Progenitor cell of endocrine pancreas (in vitro differentiated cells): ENCODE measurements at places on chromosomes 5 and 9.

DNA sequence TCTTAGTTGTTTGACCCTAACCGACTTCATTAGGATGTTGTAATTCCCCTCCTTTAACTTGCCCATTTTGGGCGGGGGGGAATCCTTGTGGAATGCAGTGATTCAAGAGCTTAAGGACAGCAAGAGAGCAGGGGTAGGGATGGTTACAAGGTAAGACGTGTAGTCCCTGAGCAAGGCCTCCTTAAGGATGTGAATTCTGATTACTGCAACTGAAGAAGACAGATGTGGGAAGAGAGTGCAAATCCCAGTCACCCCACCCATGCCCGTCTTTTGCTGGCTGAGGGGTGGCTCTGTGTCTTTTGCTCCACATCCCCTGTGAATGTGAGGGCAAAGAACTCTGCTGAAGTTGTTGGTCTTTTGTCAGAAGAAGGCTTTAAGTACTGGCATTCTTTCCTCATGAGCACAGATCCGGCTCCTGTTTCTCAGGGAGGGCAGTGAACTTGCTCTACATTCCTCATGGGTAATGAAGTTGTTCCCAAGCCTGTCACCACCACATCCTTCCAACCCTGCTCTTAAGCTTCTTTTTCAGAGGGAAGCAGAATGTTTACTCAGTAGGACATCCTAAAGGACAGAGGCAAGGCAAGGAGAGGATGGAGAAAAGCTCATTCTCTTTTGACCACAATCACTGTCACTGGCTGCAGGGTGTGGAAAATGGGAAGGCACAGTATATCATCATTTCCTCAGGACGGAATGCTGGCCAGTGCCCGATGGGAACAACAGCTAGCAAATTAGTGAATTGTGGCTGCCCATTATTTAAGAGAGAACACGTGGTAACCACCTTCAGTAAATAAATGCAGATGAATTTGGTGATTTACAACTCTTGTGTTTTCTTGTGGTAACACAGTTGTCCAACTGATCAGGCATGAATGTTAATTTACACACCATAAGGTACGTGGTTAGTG lies 61.5 kb downstream of the RAI14 start:
- H3K27me3 ChIP-seq, result no peaks in the 10 kb centered on the region
- H3K27ac ChIP-seq, result peak overlapping the region; percentile 65
- no peak for DNase-seq
- peaks cover 17% of the 10 kb centered on the region for H3K36me3 ChIP-seq
- H3K4me3 ChIP-seq, result no peak overlapping the region

DNA sequence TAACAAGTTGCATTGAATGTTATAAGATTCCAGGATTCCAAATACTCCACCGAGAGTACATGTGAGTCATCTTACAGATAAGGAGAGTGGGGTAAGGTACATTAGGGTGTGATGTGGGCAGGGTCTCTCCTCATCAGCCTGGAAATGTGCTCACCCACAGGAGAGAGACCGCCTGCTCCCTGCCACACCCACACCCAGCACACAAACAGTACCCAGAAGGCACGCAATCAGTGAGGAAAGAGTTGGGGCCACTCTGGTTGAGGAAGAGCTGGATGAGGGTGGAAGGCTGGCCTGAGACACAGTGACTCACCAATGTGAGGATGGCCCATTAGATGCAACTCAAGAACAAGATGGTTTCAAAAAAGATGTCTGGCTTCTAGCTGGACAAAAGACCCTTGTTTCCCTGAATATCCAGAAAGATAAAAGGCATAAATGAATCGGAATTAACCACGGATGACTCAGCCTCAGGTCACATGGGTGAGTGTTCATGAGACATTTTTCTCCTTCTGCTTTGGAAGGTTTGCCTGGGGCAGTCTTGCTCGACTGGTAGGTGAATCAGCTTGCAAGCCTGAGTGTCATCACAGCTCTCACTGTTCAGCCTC lies 51.1 kb upstream of the LHFPL2 start:
- H3K36me3 ChIP-seq, result peaks cover 5% of the 10 kb centered on the region
- H3K4me3 ChIP-seq, result no peak overlapping the region
- DNase-seq, result no peak

- H3K36me3 ChIP-seq, result no peaks in the 10 kb centered on the region
- H3K4me3 ChIP-seq, result no peak overlapping the region
- no peaks in the 10 kb centered on the region for H3K4me1 ChIP-seq
- H3K27ac ChIP-seq, result no peak overlapping the region
- no peaks in the 10 kb centered on the region for H3K27me3 ChIP-seq
Measured at GRCh38 chr5:17024686-17025180, 88.6 kb upstream of the MYO10 start.

- peaks cover 3% of the 10 kb centered on the region for H3K27me3 ChIP-seq
- no peaks in the 10 kb centered on the region for H3K36me3 ChIP-seq
- no peak for DNase-seq
- no peak overlapping the region for H3K4me3 ChIP-seq
Measured at GRCh38 chr5:9892696-9893095, 262.5 kb upstream of the TAS2R1 start.

- no peak for DNase-seq
- no peaks in the 10 kb centered on the region for H3K36me3 ChIP-seq
- peaks cover 35% of the 10 kb centered on the region for H3K27me3 ChIP-seq
- no peak overlapping the region for H3K4me3 ChIP-seq
Measured at GRCh38 chr9:126646162-126646561, 32.4 kb downstream of the LMX1B start.

- H3K4me1 ChIP-seq, result peaks cover 18% of the 10 kb centered on the region
- peak overlapping the region; percentile 83 for H3K27ac ChIP-seq
- H3K4me3 ChIP-seq, result no peak overlapping the region
- no peaks in the 10 kb centered on the region for H3K27me3 ChIP-seq
Measured at GRCh38 chr5:55467862-55468551, 66.8 kb downstream of the PLPP1 start.

- no peak overlapping the region for H3K27ac ChIP-seq
- H3K4me1 ChIP-seq, result peaks cover 7% of the 10 kb centered on the region
- H3K27me3 ChIP-seq, result peaks cover 31% of the 10 kb centered on the region
- H3K4me3 ChIP-seq, result no peak overlapping the region
- no peak for DNase-seq
Measured at GRCh38 chr5:178425621-178426068, 164.5 kb downstream of the COL23A1 start.

- H3K4me3 ChIP-seq, result no peak overlapping the region
- peaks cover 9% of the 10 kb centered on the region for H3K4me1 ChIP-seq
- H3K27ac ChIP-seq, result no peak overlapping the region
- peaks cover 4% of the 10 kb centered on the region for H3K27me3 ChIP-seq
- DNase-seq, result no peak
Measured at GRCh38 chr5:10323588-10324488, 16.1 kb upstream of the CMBL start.

- peaks cover 25% of the 10 kb centered on the region for H3K4me1 ChIP-seq
- no peaks in the 10 kb centered on the region for H3K27me3 ChIP-seq
- no peak for DNase-seq
- no peak overlapping the region for H3K4me3 ChIP-seq
Measured at GRCh38 chr9:125634040-125634717, 72.8 kb downstream of the MAPKAP1 start.

DNA sequence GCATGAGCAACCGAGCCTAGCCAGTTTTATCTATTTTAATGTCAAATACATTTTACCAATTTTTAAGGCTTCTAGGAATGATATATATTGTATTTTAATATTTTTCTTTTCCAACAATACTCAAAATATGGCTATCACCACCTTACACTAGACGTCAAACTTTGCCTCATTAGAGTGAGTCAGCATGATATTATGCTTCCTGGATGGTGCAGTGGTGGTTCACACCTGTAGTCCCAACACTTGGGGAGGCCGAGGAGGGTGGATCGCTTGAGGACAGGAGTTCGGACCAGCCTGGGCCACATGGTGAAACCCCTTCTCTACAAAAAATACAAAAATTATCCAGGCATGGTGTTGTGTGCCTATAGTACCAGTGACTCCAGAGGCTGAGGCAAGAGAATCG lies 7.3 kb upstream of the CDC14B start:
- H3K36me3 ChIP-seq, result no peaks in the 10 kb centered on the region
- H3K27ac ChIP-seq, result no peak overlapping the region
- H3K4me1 ChIP-seq, result peaks cover under 1% of the 10 kb centered on the region
- no peak for DNase-seq
- peaks cover 11% of the 10 kb centered on the region for H3K27me3 ChIP-seq
- no peak overlapping the region for H3K4me3 ChIP-seq

GRCh38 chr5:124110942-124111341 lies 599.0 kb downstream of the CSNK1G3 start:
- DNase-seq, result no peak
- peaks cover 15% of the 10 kb centered on the region for H3K4me1 ChIP-seq
- H3K4me3 ChIP-seq, result no peak overlapping the region

- no peak overlapping the region for H3K4me3 ChIP-seq
- H3K36me3 ChIP-seq, result no peaks in the 10 kb centered on the region
- H3K27ac ChIP-seq, result no peak overlapping the region
- peaks cover 3% of the 10 kb centered on the region for H3K4me1 ChIP-seq
- DNase-seq, result peak; percentile 30
Measured at GRCh38 chr5:91419571-91420537, 36.7 kb upstream of the ARRDC3 start.

GRCh38 chr9:105459336-105459735 lies 11.5 kb downstream of the FSD1L start:
- no peak for DNase-seq
- peak overlapping the region; percentile 19 for H3K27ac ChIP-seq

GRCh38 chr5:147935032-147935431 lies 28.7 kb upstream of the C5orf46 start:
- no peaks in the 10 kb centered on the region for H3K36me3 ChIP-seq
- DNase-seq, result no peak
- peaks cover 1% of the 10 kb centered on the region for H3K4me1 ChIP-seq
- peaks cover 4% of the 10 kb centered on the region for H3K27me3 ChIP-seq
- no peak overlapping the region for H3K4me3 ChIP-seq

DNA sequence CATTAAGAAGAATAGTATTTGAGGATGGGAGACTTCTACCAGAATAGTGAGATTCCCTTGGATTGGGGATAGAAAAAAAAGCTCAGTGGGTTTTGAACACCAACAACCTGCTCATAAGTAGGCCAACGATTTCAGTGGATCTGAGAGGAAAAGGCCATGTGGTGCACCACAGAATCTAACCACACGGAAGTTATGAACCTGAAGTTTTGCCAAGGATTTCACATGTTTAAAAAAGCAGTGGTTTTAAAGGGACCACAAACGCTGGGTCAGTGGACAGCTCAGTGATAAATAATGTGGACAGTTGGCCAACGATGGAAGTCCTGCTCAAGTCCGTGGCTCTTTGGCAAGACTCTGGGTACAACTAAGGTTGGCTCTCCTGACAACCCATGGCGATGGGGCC lies 107.2 kb upstream of the TXNDC8 start:
- peaks cover 7% of the 10 kb centered on the region for H3K27me3 ChIP-seq
- no peak overlapping the region for H3K27ac ChIP-seq

DNA sequence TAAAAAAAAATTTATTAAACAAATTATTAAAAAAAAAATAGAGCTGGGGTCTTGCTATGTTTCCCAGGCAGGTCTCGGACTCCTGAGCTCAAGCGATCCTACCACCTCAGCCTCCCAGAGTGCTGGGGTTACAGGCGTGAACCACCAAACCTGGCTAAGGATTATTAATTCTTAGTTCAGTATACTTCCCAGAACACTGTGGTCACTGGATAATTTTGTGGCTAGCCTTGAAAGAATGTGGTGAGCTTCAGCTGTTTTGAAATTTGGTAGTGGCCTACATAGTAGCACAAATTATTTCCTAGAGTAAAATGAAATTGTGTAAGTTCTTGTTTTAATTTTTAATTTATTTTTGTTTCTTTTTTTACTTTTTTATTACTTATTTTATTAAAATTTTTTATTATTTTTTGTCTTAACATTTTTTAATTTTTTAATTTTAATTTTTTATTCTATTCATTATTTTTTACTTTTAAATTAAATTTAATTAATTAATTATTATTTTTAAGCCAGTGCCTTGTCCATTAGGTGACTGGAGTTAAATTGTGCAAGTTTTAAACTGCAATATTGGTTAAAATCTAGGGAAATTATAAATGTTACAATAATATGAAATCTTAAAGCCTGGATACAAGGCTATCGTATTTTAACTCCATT lies 23.0 kb downstream of the ARRDC3 start:
- H3K36me3 ChIP-seq, result no peaks in the 10 kb centered on the region
- no peak overlapping the region for H3K27ac ChIP-seq
- H3K4me1 ChIP-seq, result peaks cover 10% of the 10 kb centered on the region
- no peak overlapping the region for H3K4me3 ChIP-seq
- DNase-seq, result no peak

GRCh38 chr9:113588242-113588810 lies 124.8 kb downstream of the RGS3 start:
- H3K27me3 ChIP-seq, result no peaks in the 10 kb centered on the region
- H3K36me3 ChIP-seq, result peaks cover 2% of the 10 kb centered on the region
- DNase-seq, result no peak
- H3K27ac ChIP-seq, result no peak overlapping the region
- no peak overlapping the region for H3K4me3 ChIP-seq
- peaks cover 6% of the 10 kb centered on the region for H3K4me1 ChIP-seq

- DNase-seq, result no peak
- peaks cover 5% of the 10 kb centered on the region for H3K27me3 ChIP-seq
Measured at GRCh38 chr5:178524093-178524882, 65.9 kb downstream of the COL23A1 start.

GRCh38 chr5:34521628-34522290 lies 134.4 kb upstream of the RAI14 start:
- peaks cover 18% of the 10 kb centered on the region for H3K4me1 ChIP-seq
- H3K4me3 ChIP-seq, result no peak overlapping the region
- no peaks in the 10 kb centered on the region for H3K36me3 ChIP-seq
- H3K27me3 ChIP-seq, result no peaks in the 10 kb centered on the region

GRCh38 chr9:132935026-132935425 lies 9.4 kb downstream of the TSC1 start:
- peaks cover 3% of the 10 kb centered on the region for H3K36me3 ChIP-seq
- H3K27ac ChIP-seq, result no peak overlapping the region
- H3K27me3 ChIP-seq, result no peaks in the 10 kb centered on the region
- DNase-seq, result no peak
- no peaks in the 10 kb centered on the region for H3K4me1 ChIP-seq

DNA sequence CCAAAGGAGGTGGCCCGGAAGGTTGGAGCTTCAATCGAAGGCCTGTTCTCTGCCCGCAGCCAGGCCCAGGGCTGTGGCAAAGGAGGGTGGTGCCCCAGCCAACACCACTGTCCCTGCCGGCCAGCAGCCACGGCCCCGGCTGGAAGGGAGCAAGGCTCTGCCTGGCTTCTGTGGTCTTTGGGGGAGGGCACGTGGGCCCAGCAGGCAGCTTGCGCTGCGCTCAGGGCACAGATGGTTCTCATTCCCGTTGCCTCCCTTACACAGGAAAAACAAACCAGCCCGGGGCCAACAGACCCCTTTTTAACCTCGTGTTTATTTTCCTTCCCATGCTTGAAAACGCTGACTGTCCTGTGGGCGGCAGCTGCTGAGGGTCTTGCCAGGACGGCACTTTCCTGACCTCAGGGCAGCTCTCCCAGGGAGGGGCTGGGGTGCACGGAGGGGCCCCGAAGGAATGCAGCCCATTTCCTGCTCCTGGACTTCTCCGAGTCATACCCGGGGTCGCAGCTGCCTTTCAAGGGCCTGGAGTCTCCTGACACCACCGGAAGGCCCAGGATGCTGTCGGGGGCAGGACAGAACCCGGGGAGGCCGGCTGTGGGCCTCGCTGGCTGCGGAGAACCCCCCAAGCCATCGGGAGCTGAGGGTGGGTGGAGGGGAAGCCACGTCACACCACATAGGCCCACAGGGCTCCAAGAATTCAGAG lies 1.1 kb upstream of the GPSM1 start:
- H3K36me3 ChIP-seq, result no peaks in the 10 kb centered on the region
- DNase-seq, result no peak
- H3K4me1 ChIP-seq, result peaks cover 6% of the 10 kb centered on the region
- peak overlapping the region; percentile 72 for H3K4me3 ChIP-seq

GRCh38 chr9:99336005-99336404 lies 113.9 kb downstream of the SEC61B start:
- no peak for DNase-seq
- no peaks in the 10 kb centered on the region for H3K4me1 ChIP-seq
- no peaks in the 10 kb centered on the region for H3K27me3 ChIP-seq
- H3K36me3 ChIP-seq, result no peaks in the 10 kb centered on the region
- no peak overlapping the region for H3K27ac ChIP-seq
